Fibroblast of villous mesenchyme (primary cell): ENCODE measurements at places on chromosomes 6 and 20. TPM values are rescaled to one million over a fixed set of nuclear protein-coding genes. Genes with fewer than 3 reads are reported as not detected.

PKHD1 gene
- under 0.01 TPM in 1 of 2 replicates, not detected in the other for total RNA-seq

BHLHE23 gene
- not detected in 2 replicates for total RNA-seq

- DNase-seq: peak; percentile 56
Observed at GRCh38 chr6:27650620-27651370, 177.9 kb upstream of the ZNF184 start.

DNA sequence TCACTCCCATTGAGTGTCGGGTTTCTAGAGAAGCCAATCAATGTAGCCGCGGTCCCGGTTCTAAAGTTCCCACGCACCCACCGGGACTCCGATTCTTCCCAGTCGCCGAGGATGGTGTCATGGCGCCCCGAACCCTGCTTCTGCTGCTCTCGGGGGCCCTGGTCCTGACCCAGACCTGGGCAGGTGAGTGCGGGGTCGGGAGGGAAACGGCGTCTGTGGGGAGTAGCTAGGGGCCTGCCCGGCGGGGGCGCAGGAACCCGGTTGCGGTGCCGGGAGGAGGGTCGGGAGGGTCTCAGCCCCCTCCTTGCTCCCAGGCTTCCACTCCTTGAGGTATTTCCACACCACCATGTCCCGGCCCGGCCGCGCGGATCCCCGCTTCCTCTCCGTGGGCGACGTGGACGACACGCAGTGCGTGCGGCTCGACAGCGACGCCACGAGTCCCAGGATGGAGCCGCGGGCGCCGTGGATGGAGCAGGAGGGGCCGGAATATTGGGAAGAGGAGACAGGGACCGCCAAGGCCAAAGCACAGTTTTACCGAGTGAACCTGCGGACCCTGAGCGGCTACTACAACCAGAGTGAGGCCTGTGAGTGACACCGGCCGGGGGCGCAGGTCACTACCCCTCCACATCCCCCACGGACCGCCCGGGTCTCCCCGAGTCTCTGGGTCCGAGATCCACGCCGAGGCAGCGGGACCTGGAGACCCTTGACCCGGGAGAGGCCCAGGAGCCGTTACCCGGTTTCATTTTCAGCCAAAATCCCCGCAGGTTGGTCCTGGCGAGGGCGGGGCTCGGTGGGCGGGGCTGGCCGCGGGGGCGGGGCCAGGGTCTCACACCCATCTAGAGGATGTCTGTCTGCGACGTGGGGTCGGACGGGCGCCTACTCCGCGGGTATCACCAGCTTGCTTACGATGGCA is 35.2 kb upstream of the HLA-G start:
- peak; percentile 7 for DNase-seq
